ENCODE measurements at places on chromosomes 3 and 15. TPM values are rescaled to one million over a fixed set of nuclear protein-coding genes. Genes with fewer than 3 reads are reported as not detected.

DNA sequence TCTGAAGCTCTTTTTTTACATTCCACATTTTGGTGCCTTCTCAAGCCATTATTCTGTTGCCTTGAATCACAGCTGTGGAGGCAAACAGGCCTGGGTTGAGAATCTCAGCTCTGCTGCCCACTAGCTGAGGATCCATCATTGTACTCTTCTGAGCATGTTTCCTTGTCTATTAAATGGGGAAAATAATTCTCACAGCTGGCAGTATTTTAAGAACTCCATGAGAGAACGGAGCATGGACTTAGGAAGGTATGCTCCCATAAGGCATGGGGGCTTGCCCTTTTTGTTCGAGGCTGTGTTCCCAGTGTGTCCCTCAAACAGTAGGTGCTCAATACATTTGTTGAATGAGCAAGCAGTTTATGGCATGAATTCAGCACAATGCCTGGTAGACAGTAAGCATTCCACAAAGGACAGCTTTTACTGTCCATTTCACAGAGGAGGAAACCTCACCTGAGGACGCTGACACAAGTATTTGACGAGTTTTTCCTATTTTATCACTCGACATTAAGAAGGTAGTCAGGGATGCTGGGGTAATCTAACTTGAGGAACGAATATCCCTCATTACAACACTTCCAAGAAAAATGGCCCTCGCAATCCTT, 2.1 kb upstream of the PTPRG start:
- no peak for DNase-seq

SNTN gene
- not detected for total RNA-seq

DNA sequence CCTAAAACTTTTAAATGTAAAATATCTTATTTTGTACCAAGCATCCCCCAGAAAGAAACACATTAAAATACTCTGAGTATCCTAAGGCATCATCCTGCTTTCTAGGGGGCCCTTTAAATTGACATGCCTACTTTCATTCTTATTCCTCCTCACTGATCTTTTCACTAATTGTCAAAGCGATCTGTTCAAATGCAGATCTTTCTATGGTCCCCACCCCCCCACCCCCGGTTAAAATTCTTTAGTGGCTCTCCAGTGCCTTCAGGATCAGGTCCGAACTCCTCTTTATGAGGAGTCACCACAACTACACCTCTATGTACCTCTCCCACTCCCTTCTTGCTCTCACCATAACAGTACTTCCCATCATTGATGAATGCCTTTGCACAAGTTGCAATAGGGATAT, 19.2 kb upstream of the TFDP2 start:
- DNase-seq = no peak

EOMES gene
- 0.12 TPM for total RNA-seq

DNA sequence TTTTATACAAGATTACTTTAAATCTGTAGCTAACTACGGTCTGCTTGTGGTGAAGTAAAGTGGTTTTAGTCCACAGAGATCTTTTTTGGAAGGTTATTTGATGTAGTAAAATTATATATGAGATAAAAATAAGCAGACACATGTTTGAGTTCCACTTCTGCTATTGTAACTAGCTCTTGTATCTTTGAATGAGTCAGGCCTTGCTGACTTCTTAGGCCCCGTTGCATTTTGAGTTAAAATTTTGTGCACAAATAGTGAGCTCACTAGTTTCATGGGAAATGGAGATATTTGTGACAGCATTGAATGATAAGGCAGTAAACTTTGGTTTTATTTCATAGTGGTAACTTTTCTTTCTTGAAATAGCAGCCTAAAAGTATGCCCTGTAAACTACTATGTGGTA, 42.6 kb downstream of the ARIH1 start:
- no peak for DNase-seq

GALNT15 gene
- 3.7 TPM for total RNA-seq

PLA2G4E gene
- total RNA-seq = not detected

Measured in right lobe of liver (tissue), 6 donors.